ENCODE measurements at places on chromosomes 6 and 20.
A peak's percentile ranks its signal among the peaks of the same experiment; 100 is the strongest.

- no peak for DNase-seq
Observed at GRCh38 chr6:20055916-20056315, 156.4 kb downstream of the MBOAT1 start.

- DNase-seq = peak; percentile 56
Observed at GRCh38 chr20:57769756-57770155, 59.9 kb upstream of the PMEPA1 start.

- DNase-seq = no peak
Observed at GRCh38 chr6:28634761-28635546, 109.3 kb downstream of the GPX5 start.

DNA sequence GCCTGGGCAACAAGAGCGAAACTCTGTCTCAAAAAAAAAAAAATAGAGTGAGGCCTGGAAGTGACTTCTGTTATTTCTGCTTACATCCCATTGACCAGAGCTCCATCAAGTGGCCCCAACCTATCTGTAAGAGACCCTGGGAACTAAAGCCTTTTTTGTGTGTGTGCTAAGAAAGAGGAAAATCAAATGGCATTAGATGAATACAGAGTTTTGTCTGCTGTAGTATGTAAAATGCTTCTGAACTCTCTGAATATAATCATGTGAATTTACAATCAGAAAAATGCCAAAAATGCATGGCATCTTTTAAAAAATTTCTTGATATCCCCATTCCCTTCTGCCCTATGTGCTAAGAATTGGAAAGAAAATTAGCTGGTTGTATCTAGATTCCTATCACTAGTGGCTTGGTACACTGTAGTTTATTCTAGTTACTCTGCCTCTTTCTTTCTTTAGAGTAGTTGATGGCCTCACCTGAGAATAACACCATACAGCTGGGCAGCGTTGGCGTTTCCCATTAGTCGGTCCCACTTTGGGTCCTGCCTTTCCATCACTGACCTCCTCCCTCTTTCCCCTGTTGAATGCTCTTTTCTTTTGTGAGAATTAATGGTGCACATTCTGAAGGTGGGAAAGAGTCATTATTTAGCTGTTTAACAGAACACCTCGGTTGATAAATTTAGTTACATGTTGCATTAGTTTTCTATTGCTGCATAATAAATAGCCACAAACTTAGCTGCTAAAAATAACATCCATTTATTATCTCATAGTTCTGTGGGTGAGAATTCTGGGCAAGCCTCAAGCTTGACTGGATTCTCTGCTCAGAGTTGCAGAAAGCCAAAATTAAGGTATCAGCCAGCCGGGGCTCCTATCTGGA is 38.2 kb downstream of the SAMD5 start:
- DNase-seq = no peak

DNA sequence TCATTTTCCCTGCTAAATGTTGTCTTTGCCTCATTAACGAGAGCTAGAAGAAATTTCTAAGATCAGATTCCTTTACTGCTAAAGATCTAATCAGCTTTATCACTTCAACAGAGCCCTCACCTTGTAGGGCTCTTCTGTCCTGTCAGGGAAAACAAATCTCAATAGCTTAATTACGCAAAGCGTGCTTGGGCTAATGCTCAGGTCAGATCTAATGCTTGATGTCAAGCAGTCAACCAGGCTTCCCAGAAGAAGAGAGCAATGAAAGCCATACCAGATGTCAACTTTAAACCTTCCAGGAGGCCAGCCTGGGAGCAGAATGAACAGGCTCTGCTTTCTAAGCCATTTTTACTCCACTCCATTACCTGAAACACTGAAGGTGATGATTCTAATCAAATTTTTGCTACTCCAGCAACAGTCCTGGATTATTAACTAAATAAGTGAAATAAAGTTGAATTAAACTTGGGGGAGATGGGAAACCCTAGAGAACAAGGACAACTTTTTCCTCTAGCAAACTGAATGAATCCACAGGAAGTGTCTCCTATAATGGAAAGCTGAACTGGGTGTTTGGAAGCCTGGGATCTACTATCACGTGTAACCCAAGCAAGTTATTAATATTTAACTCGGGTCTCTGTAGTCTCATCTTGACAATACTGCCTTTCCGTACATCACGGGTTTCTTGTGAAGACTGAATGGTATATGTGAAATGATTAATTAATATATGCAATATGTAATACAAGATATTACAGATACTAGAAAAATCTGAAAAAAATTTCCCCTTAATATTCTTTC is 273.7 kb downstream of the PTPRK start:
- no peak for DNase-seq

GRCh38 chr20:53786445-53787267 is 193.0 kb upstream of the ZNF217 start:
- DNase-seq = no peak

GRCh38 chr6:111754423-111754822 is 118.8 kb downstream of the FYN start:
- DNase-seq = no peak

DNA sequence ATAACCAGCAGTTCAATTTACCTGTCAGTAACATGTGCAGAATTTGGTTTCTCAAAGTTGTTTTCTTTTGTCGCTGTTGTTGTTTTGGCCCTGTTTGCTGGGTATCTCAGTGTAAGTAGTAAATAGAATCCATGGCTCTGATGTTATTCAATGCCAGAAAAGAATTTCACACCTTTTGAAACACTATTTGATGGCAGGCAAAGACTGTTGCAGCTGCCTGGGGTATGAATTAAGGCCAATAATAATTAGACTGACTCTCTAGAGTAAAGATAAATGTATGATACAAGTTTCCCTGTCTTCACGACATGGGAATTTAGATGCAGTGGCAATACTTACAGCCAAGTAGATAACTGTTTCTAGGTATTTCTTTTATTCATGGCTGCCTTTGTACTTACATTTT is 281.4 kb downstream of the CD83 start:
- no peak for DNase-seq

DNA sequence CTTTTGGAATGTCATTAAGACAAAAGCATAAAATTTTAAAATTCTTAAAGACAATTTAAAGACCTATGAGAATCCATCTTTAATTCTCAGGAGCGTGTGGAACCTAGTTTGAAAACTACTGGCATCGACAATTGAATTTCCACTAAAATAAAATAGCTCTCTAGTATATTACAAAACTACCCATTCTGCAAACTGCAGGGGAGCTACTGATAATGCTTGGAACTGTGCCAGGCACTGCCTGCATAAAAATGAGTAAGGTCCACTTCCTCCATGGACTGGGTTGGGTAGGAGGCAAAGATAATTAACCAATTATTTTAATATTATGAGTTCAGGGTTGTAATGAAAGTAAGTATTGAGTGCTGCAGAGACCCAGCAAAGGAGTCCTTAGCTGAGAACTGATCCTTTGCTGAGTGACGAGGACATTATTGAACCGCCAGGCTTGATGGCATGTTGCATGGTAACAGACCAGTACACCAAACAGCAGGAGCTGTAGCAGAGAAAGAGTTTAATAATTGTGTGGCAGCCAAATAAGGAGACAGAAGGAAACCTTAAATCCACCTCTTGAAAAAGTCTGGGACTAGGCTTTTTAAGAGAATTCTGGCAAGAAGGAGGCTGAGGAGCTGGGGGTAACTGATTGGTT is 261.3 kb downstream of the ESR1 start:
- no peak for DNase-seq

- DNase-seq = peak; percentile 93
Observed at GRCh38 chr6:32153564-32154513, at the start of gene PPT2. Gene PPT2, plus strand, starts transcription at chr6:32154141. Its CDS starts 454 bp downstream, at chr6:32154595.

Measured in hematopoietic multipotent progenitor cell (in vitro differentiated cells).